ENCODE measurements at places on chromosomes 5 and 9. TPM values are rescaled to one million over a fixed set of nuclear protein-coding genes. Genes with fewer than 3 reads are reported as not detected.

GRCh38 chr5:171776213-171776612, 9.4 kb upstream of the SMIM23 start:
- DNase-seq, result no peak
- H3K27me3 ChIP-seq, result no peaks in the 10 kb centered on the region
- H3K36me3 ChIP-seq, result no peaks in the 10 kb centered on the region
- H3K27ac ChIP-seq, result no peak overlapping the region
- no peaks in the 10 kb centered on the region for H3K4me1 ChIP-seq

DNA sequence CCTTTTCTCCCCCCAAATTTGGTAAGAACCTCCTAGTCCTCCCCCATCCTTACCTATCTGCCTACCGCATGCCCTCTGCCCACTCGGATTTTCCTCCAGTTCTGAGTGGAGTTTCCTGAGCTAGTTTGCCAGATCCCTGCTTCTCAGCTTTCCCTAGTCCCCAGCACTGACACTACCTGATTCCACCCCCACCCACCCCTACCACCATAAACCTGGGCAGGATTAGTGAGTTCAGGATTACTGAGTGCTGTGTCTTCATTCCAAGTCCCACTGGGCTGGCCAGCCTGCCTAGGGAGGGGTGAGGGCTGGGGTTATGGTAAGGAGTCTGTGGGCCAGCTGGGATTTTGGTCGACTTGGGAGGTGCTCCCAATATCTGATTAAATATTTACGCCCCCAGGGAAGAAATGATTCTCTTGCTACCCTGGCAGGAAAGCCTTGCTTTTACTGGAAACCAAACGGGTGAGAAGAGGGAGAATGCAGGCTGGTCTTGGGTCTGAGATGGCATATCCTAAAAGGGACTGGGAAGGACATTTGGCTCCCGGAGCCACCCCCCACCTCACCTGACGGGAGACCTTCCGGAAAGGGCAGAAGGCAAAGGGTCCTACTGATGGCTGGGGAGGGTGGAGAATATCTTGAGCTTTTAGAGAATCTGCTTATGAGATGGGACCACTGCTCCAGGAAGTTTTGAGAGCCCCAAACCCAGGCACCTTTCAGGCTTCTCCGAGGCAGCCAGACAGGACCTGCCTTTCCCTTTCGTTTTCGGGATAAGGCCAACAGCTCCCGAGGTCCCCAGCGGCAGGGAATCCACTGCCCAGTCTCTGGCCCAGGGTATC, 3.7 kb downstream of the PITX1 start:
- H3K27ac ChIP-seq, result no peak overlapping the region
- no peaks in the 10 kb centered on the region for H3K36me3 ChIP-seq
- H3K4me1 ChIP-seq, result peaks cover 32% of the 10 kb centered on the region
- H3K27me3 ChIP-seq, result peaks cover 97% of the 10 kb centered on the region
- peak overlapping the region; percentile 46 for H3K4me3 ChIP-seq
- peak; percentile 12 for DNase-seq

DNA sequence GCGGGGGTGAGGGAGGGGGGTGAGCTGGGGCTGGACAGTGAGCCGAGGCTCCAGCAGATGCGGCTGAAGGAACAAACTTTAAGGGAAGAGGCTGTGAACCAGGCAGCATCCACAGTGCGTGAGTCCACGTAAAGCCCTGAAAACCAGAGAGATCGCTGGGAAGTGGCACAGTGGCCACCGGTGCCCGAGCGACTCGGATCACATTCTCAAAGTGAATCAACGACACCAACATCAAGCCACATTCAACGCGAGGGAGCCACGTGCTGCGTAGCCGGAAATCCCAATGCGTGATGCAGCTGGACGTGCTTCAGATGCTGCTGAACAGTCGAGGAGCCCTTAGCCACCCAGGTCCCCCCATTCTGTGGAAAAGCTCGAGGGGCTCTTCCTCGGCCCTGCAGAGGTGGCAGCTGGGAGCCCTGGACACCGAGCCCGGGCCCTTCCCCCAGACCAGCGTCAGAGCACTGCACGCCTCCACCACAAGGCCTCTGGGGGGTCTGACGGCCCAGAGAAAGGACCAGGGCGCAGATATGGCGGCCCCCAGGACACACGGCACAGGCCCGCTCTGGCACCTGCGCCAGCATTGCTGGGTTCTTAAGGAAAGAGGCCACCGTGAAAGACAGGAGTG, 53.7 kb upstream of the EXOC3 start:
- H3K4me1 ChIP-seq, result peaks cover 8% of the 10 kb centered on the region
- no peak overlapping the region for H3K27ac ChIP-seq
- H3K27me3 ChIP-seq, result no peaks in the 10 kb centered on the region
- no peak for DNase-seq
- no peak overlapping the region for H3K4me3 ChIP-seq

- H3K4me1 ChIP-seq, result no peaks in the 10 kb centered on the region
- no peaks in the 10 kb centered on the region for H3K27me3 ChIP-seq
- DNase-seq, result no peak
- H3K36me3 ChIP-seq, result no peaks in the 10 kb centered on the region
- no peak overlapping the region for H3K4me3 ChIP-seq
Observed at GRCh38 chr5:111656580-111656979, 100.4 kb downstream of the NREP start.

DNA sequence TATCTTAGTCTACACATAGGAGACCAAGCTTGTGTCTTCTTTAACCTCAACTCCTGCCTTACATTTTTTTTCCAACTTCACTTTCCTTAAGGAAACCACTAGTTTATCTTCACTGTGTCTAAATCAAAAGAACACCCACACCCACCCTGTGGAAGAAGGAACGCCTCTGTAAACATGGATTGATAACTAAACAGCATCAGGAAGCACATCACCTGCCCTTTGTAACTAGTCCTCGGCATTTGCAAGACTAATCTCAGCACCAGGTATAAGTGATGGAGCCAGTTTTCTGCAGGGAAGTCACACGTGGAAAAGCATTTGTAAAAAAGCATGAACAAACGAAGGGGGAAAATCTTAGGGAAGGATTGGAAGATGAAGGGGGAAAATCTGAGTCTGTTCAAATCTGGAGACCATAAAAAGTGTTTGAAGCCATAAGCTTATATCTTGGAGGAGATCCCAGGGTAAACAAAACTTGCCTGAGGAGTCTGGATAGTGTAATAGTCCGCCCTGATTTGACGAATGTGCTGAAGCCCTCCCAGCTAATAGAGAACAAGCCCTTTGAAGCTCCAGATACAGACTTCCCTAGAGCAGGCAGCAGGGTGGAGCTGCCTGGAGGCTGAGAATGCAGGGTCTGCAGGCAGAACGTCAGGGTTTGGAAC, 117.3 kb upstream of the LHFPL2 start:
- H3K4me3 ChIP-seq, result no peak overlapping the region
- no peaks in the 10 kb centered on the region for H3K36me3 ChIP-seq
- H3K27me3 ChIP-seq, result no peaks in the 10 kb centered on the region
- H3K27ac ChIP-seq, result no peak overlapping the region
- no peaks in the 10 kb centered on the region for H3K4me1 ChIP-seq

DNA sequence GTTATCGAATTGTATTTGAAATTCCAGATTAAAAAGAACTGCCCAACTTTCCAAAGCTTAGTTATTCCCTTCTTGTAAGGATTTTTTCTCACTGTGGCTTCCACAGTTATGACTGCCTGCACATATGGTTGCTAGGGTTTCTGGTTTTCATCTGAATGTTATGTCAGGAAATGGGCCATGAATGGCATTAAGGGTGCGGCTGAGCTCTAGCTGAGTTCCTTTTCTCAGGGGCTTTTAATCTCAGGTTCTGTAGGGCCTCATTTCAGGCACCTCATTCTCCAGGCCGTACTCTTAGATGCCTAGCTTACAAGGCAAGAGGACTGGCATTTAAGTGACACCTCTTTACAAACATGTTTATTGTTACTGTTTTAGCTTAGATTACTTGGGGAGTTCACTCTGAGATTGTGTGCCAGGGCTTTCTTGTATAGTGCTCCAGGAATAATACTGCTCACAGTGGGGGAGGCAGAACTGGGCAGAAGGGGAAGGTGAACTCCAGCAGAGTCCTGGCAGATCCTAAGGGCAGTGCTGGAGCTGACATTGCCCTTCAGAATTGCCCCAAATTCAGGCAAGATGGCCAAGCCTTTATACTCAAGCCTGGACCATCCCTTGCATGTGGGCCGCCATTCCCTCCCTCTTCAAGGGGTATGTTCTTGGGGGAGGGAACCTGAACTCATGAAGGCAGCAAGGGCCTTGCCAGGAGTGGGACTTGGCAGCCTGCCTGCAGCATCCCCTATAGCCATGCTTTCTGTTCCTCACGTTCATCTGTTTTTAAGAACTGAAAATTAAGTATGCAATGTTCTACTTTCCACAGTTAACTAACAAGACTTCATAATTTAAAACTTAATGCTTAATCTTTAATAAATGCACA, 111.5 kb downstream of the KDM4C start:
- H3K27ac ChIP-seq, result no peak overlapping the region
- no peaks in the 10 kb centered on the region for H3K27me3 ChIP-seq
- no peaks in the 10 kb centered on the region for H3K4me1 ChIP-seq
- no peak overlapping the region for H3K4me3 ChIP-seq
- DNase-seq, result no peak
- H3K36me3 ChIP-seq, result no peaks in the 10 kb centered on the region

DNA sequence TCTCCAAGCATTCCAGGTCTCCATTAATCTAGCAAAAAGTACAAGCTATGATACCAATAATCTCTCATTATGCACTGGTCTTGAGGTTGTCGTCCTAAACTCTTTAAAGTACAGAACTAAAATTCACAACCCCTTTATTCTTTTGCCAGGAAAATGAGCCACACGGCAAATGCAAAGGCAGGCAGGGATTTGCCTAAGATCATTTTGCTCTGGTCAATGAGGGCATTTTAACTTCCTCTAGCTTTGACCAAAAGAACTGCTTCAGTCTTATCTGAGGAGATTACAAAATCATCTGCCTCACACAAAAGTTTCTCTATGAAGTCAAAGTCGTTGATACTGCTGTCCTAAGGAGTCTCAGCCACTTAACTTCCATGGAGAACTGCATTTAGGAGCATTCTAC, 51.8 kb downstream of the EPB41L4B start:
- H3K4me1 ChIP-seq, result no peaks in the 10 kb centered on the region
- peaks cover 3% of the 10 kb centered on the region for H3K27me3 ChIP-seq
- H3K27ac ChIP-seq, result no peak overlapping the region
- H3K4me3 ChIP-seq, result no peak overlapping the region
- DNase-seq, result no peak

GRCh38 chr9:133377721-133378216, 1.6 kb downstream of the STKLD1 start:
- no peak overlapping the region for H3K4me3 ChIP-seq
- DNase-seq, result no peak
- H3K36me3 ChIP-seq, result peaks cover 8% of the 10 kb centered on the region
- no peaks in the 10 kb centered on the region for H3K27me3 ChIP-seq
- H3K4me1 ChIP-seq, result peaks cover 25% of the 10 kb centered on the region

DNA sequence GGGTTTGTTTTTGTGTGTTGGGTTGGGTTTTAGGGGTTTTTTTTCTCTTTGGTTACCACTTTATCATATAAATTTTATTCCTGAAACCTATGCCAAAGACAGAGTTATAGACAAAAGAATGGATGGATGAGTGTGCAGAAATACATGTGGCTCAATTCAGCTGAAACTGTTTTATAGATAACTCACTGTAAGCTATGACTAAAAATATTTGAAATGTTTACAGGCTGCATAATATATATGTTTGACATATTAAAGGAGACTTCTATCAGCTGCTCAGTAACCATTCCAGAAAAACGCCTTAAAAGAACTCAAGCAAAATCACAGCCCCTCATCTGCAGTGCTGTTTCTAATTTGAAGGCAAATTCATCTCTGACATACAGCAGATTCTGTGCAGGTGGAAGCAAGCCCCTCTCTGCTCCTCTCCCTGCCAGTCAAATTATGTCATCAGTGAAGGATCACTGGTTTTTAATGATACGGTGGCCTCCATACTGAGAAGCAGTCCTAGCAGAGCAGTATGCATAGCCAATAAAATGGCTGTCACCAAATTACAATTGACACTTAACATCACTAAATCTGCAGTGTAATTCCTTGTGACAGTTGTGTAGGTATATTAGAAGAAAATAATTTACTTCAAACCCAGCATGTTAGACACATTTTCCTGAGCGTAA, 301.6 kb downstream of the NR2F1-AS1 start:
- H3K4me3 ChIP-seq, result no peak overlapping the region
- no peaks in the 10 kb centered on the region for H3K36me3 ChIP-seq
- DNase-seq, result no peak

DNA sequence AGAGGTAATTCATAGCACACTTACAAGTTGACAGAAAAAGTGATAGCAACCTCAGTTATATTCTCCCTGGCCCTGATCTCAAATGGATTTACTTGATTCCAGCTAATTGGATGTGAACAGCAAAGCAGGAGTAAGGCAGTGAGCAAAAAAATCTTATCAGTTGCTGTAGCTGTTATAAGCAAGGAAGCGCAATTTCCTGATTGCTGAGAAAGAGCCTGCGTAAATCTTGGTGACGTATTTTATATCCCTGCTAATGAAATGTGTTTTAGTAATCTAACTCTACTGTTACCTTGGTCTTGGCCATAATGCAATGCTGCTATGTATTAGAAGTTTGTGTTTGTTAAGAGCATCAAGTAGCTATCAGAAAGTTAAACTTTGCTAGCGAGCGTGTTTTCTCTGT, 661.2 kb upstream of the SEMA6A start:
- no peaks in the 10 kb centered on the region for H3K4me1 ChIP-seq
- no peak overlapping the region for H3K27ac ChIP-seq
- H3K4me3 ChIP-seq, result no peak overlapping the region
- H3K27me3 ChIP-seq, result no peaks in the 10 kb centered on the region
- no peak for DNase-seq

DNA sequence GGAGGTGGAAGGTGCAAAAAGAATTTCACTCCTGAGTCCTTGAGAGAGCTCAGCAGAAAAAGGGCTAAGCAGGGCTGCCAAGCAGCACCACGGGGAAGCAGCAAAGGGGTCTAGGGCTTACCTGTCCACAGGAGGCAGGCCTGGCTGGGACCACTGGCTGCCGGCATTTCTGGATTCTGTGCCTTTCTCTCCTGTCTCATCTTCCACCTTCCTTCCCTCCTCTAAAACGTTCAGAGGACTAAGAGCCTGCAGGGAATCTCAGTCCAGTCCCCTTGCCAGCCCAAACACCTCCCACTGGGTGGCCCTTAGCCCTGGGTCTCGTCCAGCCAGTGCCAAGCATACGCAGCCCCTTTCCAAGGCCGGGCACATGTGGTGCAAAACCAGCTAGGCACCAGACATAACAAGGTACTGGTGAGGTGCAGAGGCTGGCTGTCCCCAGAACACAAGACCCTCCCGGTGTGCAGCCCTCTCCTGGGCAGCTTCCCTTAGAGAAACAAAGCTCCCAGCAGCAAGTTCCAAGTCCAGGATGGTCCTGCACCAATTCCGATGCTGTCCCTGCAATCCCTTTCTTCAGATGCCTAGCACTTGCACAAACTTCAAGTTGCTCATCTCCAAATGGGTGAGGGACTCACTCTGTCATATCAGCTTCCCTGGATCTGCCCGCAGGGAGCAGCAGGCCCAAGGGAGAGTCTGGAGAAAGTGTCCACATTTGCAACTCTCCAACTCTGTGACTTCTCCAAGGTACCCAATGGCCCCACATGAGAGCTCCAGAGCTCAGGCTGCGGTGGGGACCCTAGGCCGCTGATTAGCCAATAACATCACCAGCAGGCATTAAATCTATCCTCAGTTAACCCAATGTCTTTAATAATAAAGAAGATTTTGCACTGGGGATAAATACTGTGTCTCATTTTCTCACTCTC, 126.3 kb downstream of the C5orf15 start:
- no peaks in the 10 kb centered on the region for H3K27me3 ChIP-seq
- no peaks in the 10 kb centered on the region for H3K36me3 ChIP-seq
- H3K4me1 ChIP-seq, result no peaks in the 10 kb centered on the region
- no peak for DNase-seq

SLC4A9 gene
- 0.32 TPM for total RNA-seq

FGF1 gene
- total RNA-seq, result 0.97 TPM

PCSK5 gene
- 18.1 TPM for total RNA-seq

TRIM14 gene
- 82.5 TPM for total RNA-seq

ARHGEF28 gene
- total RNA-seq, result 30.4 TPM

FGF18 gene
- total RNA-seq, result 2.0 TPM

PCDHB3 gene
- total RNA-seq, result 1.5 TPM

CYFIP2 gene
- 36.6 TPM for total RNA-seq

BTF3 gene
- total RNA-seq, result 388 TPM

PCDHA11 gene
- total RNA-seq, result 0.38 TPM

Data from lower lobe of right lung (tissue), 2 donors.